ENCODE measurements at places on chromosomes 3 and 15.

GRCh38 chr15:78175330-78175729 is 26.2 kb downstream of the IDH3A start:
- no peak for DNase-seq

GRCh38 chr3:177358091-177358976 is 161.1 kb upstream of the TBL1XR1 start:
- no peak for DNase-seq

DNA sequence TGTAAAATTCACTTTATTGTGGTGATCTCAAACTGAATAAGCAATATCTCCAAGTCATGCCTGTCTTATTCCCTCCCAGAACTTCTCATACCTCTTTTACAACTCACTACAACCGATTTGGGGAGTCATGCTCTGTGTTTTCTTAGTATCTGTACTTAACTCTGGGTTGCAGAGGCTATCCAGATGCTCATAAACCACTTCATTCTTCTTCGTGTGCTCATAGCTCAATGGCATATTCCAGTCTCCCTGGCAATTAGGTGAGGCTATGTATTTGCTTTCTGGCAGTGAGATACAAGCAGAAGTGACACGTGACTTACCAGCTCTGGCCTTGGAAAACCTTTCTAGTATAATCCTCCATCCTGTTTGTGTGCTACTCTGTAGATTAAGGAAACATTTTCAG is 360.9 kb downstream of the ZNF385D start:
- no peak for DNase-seq

DNA sequence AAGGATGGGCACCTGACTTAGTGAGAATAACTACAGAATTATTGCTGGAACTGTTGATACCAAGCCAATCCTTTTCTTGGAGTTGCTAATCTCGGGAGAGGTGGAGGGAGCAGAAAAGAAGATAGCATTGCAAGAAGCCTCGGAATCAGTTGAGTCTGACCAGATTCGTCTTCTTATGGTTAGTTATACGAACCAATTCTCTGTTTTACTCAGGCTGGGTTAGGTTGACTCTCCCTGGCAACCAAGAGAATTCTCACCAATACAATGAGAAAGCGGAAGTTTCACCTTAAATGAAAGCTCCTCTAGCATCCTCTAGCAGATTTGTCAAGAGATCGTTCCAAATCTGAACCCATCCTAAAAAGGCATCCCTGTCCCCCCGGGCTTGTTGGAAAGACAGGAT is 43.5 kb upstream of the UBE2E1 start:
- DNase-seq = no peak

DNA sequence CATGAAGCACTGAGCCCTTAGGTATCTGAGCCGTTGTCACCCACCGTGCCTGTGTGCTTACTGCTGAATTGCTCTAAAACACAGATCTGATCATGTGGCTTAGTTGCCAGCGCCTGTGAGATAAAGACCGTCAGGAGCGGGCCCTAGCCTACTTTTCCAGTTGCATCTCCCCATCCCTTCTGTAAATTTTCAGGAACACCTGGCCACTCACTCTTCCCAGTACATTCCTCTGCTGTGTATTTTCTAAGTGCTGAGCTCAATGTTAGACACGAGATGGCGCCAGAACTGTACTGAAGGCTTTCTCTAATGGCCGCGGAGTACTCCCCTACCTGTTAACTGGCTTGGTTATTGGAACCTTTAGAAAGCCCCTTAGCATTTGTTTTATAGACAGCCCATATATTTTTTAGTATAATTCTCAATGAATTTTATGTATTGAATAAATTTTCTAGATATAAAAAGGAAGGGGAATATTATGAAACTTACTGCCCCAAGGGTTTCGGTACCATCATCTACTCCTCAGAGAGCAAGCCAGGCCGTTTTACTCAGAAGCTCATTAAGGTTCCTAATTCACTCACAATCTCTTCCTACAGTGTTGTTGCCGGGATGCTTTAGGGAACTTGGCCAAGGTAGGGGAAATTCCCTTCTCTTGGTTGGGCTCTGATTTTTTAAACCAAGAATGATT is 16.7 kb upstream of the WNT7A start:
- no peak for DNase-seq
